ENCODE measurements at places on chromosomes 1 and 21.

GRCh38 chr1:9689971-9690381, 38.4 kb downstream of the PIK3CD start:
- DNase-seq, result no peak

DNA sequence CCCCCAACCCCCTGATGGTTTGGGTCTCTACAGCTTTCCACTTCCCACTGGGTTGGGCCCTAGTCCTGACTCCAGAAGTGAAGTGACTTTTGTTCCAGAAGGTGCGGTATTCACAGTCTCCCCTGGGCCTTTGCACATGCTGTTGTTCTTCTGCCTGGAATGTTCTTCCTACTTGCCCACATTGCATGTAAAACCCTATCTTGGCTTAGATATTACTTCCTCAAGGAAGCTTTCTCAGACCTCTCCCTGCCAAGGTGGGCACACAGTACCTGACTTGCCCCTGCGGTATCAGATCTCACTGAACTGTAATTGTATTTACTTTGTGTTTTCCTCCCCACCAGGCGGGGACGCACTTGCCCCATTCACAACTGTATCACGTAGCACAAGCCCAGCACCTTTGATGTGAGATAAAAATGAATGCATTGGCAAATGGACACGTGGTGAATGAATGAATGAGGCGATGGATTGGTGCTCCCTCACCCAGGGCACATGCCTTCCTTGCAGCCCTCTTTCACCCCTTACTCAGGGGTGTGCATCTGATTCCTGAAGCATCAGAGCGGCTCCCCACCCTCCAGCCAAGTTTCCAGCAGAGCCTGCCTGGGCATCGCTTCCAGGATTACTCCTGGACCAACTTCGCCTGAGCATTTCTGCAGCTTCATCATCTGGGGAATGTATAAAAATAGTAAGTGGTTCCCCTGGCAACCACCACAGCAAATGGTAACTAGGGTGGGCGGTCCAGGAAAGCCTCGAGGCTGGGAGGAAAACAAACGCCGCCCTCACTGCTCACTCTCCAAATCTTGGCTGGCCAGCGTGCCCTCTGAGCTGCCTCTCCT, 19.8 kb downstream of the NENF start:
- DNase-seq, result no peak

DNA sequence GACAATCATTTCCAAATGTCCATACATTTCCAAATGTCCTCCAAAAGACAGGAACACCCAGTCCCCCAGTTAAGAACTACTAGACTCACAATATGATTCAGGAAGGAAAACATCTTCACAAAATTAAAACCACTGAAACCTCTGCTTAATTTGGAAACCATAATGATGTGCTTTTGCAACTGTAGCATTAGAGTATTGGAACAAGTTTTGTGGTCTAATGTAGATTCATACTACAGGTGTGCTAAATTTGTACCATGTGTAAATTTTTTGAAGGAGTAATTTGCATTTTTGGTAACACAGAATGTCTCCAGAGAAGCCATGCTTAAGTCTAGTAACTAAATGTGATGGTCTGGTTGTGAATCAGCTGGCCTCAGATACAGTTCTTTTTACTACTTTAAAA, 129.6 kb downstream of the DPYD start:
- no peak for DNase-seq

GRCh38 chr1:34777519-34778321, 3.3 kb upstream of the GJB3 start:
- no peak for DNase-seq

- DNase-seq, result no peak
Measured at GRCh38 chr21:34642211-34643075, 26.4 kb upstream of the CLIC6 start.

- DNase-seq, result no peak
Measured at GRCh38 chr1:43660355-43660754, 10.4 kb downstream of the KDM4A start.

GRCh38 chr1:33096363-33097005, 15.5 kb downstream of the AZIN2 start:
- DNase-seq, result no peak

GRCh38 chr1:201566529-201566823, 27.5 kb downstream of the NAV1 start:
- no peak for DNase-seq

DNA sequence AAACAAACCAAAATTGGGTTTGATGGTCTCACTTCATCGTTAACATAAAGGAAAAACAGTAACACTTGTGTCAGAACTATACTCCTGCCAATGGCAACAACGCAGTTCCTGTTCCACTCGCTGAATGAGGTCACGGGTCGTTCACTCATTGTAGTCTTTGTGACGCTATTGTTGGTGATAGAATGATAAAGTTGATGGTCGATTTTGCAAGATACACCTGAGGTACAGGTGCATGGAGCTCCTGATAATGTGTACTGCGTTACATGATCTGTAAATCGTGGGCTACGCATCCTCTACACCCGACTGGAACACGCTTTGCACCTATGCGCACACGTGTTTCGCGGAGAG, 391 bp upstream of the CENPS start:
- DNase-seq, result no peak

- no peak for DNase-seq
Measured at GRCh38 chr1:61616830-61617229, 108.1 kb downstream of the TM2D1 start.

- no peak for DNase-seq
Measured at GRCh38 chr1:165497069-165498013, 46.5 kb upstream of the LRRC52 start.

GRCh38 chr1:1752636-1753606, 25.3 kb downstream of the NADK start:
- DNase-seq, result no peak

GRCh38 chr1:59388191-59388590, 91.3 kb downstream of the FGGY start:
- no peak for DNase-seq

- DNase-seq, result no peak
Measured at GRCh38 chr1:1941211-1941841, 22.2 kb upstream of the TMEM52 start.

GRCh38 chr1:51738681-51739080, 121.8 kb downstream of the OSBPL9 start:
- DNase-seq, result no peak

- no peak for DNase-seq
Measured at GRCh38 chr1:45365051-45365450, 24.8 kb upstream of the MUTYH start.

- no peak for DNase-seq
Measured at GRCh38 chr1:234322979-234323378, 50.3 kb upstream of the COA6 start.

DNA sequence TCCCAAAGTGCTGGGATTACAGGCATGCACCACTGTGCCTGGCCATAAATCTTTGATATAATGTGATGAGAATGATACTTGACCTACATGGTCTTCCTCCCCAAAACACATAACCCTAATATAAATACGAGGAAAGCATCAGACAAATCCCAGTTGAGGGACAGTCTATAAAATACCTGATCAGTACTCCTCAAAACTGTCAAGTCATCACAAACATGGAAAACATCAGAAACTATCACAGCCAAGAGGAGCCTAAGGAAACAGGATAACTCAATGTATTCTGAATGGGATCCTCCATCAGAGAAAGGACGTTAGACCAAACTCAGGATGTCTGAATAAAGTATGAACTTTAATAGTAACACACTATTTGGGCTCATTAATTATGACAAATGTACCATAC, 172.4 kb downstream of the NTPCR start:
- no peak for DNase-seq

GRCh38 chr1:229874609-229875008, 192.4 kb upstream of the GALNT2 start:
- no peak for DNase-seq

GRCh38 chr1:8731162-8731561, 86.3 kb downstream of the RERE start:
- no peak for DNase-seq

- no peak for DNase-seq
Measured at GRCh38 chr1:90201467-90202358, 206.8 kb downstream of the ZNF326 start.

GRCh38 chr1:171935664-171936063, 94.4 kb downstream of the DNM3 start:
- DNase-seq, result no peak

GRCh38 chr1:13461977-13462376, 51.7 kb downstream of the PRAMEF20 start:
- DNase-seq, result no peak

DNA sequence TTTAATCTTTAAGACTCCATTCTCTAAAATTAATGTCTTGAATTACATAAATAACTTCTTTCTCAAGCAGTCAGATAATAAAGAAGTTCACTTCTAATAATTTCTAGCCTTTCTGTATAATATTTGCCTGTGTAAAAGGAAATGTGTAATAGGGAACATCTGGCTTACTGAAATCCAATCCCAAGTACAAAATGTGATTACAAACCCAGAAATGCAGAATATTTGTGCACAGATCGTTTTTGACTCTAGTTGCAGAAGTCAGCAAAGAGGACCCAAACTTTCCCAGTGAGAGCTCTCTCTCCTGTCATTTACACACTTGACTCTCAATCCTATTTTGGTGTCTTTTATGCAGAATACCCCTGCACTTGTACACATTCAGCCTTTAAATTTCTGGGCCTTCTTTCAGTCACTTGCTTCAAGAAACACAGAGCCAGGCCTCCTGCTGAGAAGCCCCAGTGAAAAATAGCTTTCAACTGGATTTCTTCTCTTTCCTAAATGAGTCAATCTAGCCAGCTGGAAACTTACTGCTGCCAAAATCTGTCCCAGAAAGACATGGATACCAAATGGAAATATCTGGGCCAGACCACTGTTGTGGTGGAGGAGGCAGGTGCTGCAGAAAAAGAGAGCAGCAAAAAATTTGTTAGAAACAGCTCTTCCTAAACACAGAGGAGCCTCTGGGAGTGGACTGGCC, 68.5 kb upstream of the ADAM30 start:
- DNase-seq, result no peak

DNA sequence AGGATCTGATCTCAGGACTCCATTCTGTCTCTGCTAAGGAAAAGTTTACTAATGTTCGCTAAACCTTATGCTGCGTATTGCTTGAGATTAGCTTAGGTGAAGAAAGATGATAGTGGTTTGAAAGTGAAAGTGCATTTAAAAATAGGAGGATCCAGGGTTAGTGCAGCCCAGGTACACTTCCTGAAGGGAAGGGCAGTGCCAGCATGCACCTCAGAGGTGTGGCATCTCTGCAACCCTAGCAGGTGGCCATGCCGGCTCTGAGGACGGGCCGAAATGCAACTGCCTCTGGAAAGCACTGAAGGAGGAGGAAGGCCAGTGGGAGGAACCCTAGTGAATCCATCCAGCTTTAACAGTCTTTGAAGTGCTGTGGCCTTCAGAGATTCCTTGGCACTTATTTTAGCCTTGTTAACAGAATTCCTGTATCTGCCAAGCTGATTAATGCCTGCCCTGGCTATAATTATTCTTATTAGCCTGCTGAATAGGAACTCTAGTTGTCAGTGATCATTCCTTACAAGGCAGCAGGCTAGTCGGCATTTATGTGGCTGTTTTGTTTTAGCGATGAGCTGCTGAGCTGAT, 5.5 kb downstream of the PTGFRN start:
- no peak for DNase-seq

DNA sequence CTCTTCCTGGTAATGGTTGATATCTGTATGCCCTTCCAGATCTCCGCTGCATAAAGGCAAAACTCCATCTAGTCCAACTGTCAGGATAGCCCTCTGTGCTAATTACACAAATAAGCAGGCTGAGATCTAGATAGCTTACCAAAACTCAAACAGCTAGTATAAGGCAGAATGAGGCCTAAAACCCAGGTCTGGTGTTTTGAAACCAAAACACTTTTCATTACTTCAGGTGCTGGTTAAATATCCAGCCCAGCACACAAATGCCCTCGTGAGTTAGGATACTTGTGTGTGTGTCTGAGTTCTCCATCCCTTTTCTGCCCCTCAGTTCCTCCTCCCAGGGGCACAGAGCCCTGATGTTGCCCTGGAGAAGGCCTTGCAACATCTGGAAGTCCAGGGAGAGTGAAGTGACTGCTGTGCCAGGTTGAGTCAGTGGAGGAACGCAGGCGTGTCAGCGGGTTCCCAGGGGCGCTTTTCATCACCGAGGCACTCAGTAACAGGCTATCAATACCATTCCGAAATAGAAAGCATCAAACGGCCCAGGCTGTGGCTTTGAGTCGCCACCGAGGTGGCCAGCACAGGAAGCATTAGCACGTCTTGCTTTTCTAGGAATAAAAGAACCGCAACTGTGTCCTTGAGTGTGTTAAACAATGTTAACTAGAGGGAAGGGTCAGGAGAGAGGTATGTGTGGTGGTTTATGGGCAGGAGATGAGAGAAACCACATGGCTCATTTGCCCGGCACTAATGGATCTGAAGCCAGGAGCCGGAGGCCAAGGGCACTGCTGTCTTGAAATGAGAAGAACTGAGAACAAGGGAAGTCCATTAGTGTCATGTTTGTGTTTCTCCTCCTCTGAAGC, 90.7 kb upstream of the WLS start:
- no peak for DNase-seq

GRCh38 chr1:59685101-59685500, 129.6 kb upstream of the HOOK1 start:
- DNase-seq, result no peak

DNA sequence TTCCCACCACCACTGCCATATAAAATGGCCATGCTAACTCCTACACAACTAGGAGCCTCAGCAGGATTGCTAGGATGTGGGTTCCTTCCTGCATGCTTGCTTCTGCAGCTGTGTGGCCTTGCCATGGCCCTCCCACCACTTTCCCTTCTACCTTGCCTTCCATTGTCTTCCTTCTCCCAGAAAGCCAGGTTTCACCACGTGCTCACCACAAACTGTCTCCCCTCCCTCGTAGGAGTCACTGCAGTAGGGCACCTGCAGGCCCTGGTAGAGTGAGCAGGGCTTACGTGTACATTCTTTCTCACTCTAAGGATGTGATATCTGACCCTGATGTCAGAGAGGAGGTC, 3.7 kb downstream of the C1orf226 start:
- DNase-seq, result no peak

- DNase-seq, result no peak
Measured at GRCh38 chr1:89832496-89833127, 11.8 kb downstream of the LRRC8D start.

Measured in cortex of kidney (tissue), 1 donor.